ENCODE measurements at places on chromosomes 12 and 14.

- DNase-seq = no peak
Observed at GRCh38 chr12:19546611-19547162, 107.4 kb downstream of the AEBP2 start.

GRCh38 chr14:75697918-75698317 lies 36.9 kb downstream of the TTLL5 start:
- no peak for DNase-seq

DNA sequence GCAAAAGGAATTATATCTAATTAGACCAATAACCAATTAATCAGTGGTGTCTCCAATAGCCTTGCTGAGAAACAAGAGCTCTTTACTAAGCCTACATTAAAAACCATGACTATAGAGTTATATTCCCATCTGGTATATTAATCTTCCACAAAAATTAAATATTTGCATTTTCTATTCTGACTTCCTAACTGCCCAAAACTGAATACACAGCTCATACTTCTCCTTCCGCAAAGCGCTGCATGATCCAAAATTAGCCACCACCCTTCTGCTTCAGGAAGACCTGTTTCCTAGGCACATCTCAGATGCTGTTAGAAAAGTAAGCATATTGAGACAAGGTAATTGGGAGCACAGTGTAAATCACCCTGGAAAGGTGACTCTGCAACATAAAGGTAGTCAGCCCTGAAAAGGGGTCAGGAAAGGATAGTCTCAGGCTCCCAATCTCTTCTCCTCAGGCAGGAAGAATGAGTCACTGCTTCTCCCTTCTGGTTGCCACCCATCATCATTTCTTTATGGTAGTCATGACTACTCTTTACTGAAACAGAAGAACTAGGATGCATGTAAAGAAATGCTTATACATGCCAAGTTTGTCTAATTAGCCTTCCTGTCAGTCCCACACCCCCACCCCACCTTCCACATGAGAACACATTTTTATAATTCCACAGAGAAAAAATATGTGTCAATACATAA lies 54.3 kb downstream of the PLCZ1 start:
- DNase-seq = no peak

GRCh38 chr12:42609605-42610004 lies 20.1 kb upstream of the PRICKLE1 start:
- DNase-seq = no peak

DNA sequence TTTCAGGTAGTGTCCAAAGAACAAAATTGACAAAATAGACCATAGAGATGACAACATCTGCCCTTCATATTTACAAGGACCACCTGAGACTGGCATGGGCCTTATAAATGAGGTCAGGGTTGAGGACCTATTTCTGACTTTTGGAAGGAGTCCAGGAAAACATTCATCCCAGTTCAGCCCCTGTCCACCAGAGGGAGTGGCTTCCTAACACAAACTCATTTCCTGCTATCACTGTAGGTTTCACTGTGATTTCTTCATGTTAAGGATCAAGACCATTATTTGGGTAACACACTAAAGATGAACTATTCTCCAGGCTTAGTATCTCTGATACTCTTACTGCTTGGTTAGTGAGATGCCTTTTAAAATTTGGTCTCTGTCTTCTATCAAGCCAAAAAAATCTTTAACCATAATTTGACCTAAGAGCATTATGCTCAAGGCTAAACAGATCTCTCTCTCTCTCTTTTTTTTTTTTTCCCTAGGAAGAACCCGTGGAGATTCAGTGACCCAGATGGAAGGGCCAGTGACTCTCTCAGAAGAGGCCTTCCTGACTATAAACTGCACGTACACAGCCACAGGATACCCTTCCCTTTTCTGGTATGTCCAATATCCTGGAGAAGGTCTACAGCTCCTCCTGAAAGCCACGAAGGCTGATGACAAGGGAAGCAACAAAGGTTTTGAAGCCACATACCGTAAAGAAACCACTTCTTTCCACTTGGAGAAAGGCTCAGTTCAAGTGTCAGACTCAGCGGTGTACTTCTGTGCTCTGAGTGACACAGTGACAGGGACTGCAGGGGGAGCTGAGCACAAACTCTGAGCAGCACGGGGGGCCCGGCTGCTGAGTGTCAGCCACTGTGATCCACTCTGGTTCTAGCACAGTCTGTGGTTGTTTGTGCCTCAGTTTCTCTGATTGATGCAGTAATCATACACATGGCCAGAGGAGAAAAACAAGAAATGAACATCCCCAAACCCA lies 267.6 kb upstream of the OR4E1 start:
- DNase-seq = no peak

GRCh38 chr14:88852632-88853031 lies 28.2 kb downstream of the TTC8 start:
- no peak for DNase-seq

- DNase-seq = no peak
Observed at GRCh38 chr14:67440513-67440912, 28.5 kb upstream of the PLEK2 start.

- DNase-seq = no peak
Observed at GRCh38 chr12:107859367-107859766, 84.9 kb downstream of the ASCL4 start.

Data from posterior cingulate gyrus (tissue), 11 donors.